OCI-LY7 (cell line): ENCODE measurements at places on chromosomes 12 and 14. TPM values are rescaled to one million over a fixed set of nuclear protein-coding genes. Genes with fewer than 3 reads are reported as not detected.

KRT79 gene
- not detected in 2 replicates for total RNA-seq

ZFHX2 gene
- 1.2 and 1.8 TPM in 2 replicates for total RNA-seq

RAB3IP gene
- 60.6 and 79.5 TPM in 2 replicates for total RNA-seq

ERBB3 gene
- 0.83 TPM in 1 of 2 replicates, not detected in the other for total RNA-seq

PTPRB gene
- not detected in 2 replicates for total RNA-seq

GPHB5 gene
- not detected in 2 replicates for total RNA-seq

PRB2 gene
- total RNA-seq = not detected in 2 replicates

ACADS gene
- 11.2 and 14.5 TPM in 2 replicates for total RNA-seq

SPX gene
- total RNA-seq = 0.90 and 1.2 TPM in 2 replicates
